ENCODE measurements at places on chromosomes 5 and 9.

- DNase-seq = peak; percentile 52
These were observed 5.5 kb downstream of the NSMF start for GRCh38 chr9:137453643-137454081.

GRCh38 chr9:77977210-77977611 is 54.4 kb downstream of the GNAQ start:
- peak; percentile 61 for DNase-seq

- no peak for DNase-seq
These were observed 1064.4 kb upstream of the DMAC1 start for GRCh38 chr9:8863886-8864544.

DNA sequence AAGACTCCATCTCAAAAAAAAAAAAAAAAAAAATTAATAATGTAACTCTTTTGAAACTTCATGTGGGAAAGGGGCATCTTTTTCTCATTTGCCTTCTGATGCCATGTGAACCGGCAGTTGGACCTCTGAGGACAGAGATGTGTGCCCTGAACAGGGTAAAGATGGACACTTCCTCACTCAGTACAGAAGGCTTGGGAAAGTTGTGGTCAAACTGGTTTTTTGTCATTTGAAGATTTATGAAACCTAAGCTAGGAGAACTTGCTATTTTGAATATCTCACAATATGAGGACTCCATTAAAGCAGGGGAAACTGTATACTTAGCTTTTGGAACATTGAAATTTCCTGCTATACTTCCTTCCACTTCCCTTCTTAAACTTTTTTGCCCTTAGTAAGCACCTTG is 147.5 kb upstream of the ALDH1B1 start:
- no peak for DNase-seq

DNA sequence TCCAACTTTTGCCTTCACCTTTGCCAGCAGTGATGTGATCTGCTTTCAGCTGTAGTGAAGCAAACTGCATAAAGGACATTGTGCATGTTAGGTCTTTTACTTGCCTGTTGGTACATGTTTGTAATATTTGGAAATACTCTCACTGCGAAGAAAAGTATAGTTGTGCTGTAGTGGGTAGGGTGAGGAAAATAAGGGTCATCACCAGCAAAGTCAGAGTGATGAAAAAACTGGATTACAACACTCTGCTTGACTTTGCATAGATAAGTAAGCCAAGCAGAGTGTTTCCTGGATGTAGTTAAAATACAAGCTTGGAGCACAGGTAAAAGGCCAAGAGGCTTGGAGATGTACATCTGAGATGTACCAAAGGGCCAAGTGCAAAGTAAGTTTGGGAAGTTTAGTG is 16.7 kb downstream of the TGFBR1 start:
- DNase-seq = no peak

DNA sequence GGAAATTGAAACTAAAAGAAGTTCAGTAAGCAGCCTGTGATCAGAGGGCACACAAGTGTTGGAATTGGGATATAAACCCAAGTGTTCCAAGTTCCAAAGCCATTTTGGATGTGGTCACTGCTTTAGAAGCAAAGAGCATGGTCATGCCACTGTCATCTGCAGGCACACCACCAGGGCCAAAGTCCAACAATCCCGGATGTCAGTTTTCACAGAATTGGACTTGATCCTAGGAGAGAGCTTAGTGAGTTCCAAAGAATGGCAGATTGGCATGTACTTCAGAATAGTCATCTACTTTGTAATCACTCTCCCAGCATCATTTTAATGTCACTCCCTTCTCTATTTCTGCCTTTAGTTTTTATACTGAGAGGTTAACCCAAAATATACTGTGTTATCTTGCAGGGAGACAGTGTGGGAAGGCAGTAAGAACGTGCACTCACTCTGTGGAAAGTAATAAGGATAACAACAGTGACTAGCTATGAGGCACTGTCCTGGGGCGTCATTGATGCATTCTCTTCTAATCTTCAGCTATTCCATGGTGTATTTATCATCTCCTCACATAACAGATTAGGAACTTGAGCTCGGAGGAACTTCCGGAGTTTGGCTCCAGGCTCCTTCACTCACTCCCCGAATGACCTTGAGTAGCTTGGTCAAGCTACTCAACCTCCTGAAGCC is 388.0 kb downstream of the ACTL7B start:
- DNase-seq = no peak

- no peak for DNase-seq
These were observed 14.6 kb downstream of the SMARCA2 start for GRCh38 chr9:2029666-2030170.

DNA sequence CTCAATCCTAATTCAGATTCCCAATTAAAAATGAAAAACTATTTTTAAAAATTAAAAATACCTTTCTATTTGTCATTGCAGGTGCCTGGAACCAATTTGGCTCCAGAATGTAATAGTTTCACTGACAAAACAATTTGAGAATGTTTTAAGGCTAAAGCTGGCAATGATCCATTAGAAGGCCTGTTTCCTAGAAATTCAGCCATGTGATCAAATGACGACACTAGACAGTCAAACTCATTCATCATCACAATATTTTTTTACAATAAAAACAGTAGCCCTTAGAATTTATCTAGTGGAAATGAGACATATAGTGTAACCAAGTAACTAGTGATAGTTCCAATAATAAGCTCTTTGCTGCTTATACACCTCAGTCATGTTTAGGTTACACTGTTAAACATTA is 75.4 kb upstream of the MAP3K1 start:
- DNase-seq = no peak

GRCh38 chr5:115977988-115978387 is 15.7 kb downstream of the LVRN start:
- DNase-seq = no peak

DNA sequence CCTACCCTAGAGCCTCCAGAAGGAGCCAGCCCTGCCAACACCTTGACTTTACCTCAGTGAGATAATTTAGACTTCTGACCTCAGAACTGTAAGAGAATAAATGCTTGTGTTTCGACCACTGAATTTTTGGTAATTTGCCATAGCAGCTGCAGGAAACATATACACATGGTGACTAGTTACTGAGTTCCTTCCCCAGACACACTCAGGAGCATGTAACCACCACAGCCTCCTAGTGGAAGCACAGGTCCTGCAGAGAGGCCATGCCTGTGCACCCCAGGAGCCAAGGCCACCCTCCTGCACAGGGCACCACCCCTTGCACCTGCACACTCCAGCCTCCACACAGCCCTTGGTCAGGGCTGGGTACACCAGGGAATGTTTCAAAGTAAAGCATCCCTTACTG is 7.6 kb upstream of the CAMSAP1 start:
- DNase-seq = no peak

- DNase-seq = no peak
These were observed 105.2 kb downstream of the LIFR start for GRCh38 chr5:38451074-38451725.

All from keratinocyte (primary cell).